HepG2 (cell line): ENCODE measurements at places on chromosomes 7 and 10. TPM values are rescaled to one million over a fixed set of nuclear protein-coding genes. Genes with fewer than 3 reads are reported as not detected.

GIMAP5 gene
- not detected in 2 replicates for polyA plus RNA-seq

EPC1 gene
- polyA plus RNA-seq, result 39.2 and 44.2 TPM in 2 replicates

C10orf105 gene
- polyA plus RNA-seq, result not detected in 2 replicates

HOXA13 gene
- polyA plus RNA-seq, result 0.01 TPM in 1 of 2 replicates, not detected in the other

ATOH7 gene
- polyA plus RNA-seq, result 0.11 TPM in 1 of 2 replicates, not detected in the other

PFKFB3 gene
- polyA plus RNA-seq, result 10.9 and 13.3 TPM in 2 replicates

MYOZ1 gene
- not detected in 2 replicates for polyA plus RNA-seq

CLDN3 gene
- 0.51 and 0.59 TPM in 2 replicates for polyA plus RNA-seq

EPHA1 gene
- polyA plus RNA-seq, result 4.6 and 8.1 TPM in 2 replicates

NPTX2 gene
- polyA plus RNA-seq, result not detected in 2 replicates

HILPDA gene
- polyA plus RNA-seq, result 43.1 and 44.0 TPM in 2 replicates

ALKBH4 gene
- polyA plus RNA-seq, result 2.6 and 3.4 TPM in 2 replicates

FAM13C gene
- polyA plus RNA-seq, result 0.04 and 0.26 TPM in 2 replicates

ZNF736 gene
- polyA plus RNA-seq, result not detected in 2 replicates

CROT gene
- polyA plus RNA-seq, result 4.9 and 5.0 TPM in 2 replicates

PON1 gene
- polyA plus RNA-seq, result 0.57 and 0.63 TPM in 2 replicates
